CD4-positive, alpha-beta T cell treated with Interleukin-12 subunit alpha and Interleukin-12 subunit beta, for 1 hour (primary cell): ENCODE measurements at places on chromosomes 13 and 19.

GRCh38 chr13:100675661-100676129, 1.1 kb upstream of the TMTC4 start:
- DNase-seq: peak; percentile 17

GRCh38 chr19:2235381-2236063, 607 bp downstream of the PLEKHJ1 start:
- no peak for DNase-seq

GRCh38 chr19:3450796-3451411, 29.4 kb downstream of the SMIM24 start:
- DNase-seq: no peak

DNA sequence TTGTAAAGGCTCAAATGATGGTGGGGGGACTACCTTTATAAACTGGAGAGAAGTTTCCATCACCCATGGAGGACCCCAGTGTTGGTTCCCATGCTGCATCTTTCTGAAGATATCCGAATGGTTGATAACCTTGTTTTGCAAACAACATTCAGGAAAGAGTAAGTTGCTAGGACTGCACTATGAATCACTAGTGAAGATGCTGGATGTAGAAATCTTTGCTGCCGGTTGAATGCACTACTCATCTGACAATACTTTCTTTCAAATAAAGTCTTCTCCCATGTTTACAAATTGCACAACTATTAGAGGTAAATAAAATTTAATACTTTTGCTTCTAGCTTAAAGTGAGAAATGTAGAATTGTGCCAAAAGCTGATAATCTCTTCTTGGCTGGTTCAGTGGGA, 198.4 kb upstream of the SLITRK6 start:
- DNase-seq: no peak

- DNase-seq: no peak
Observed at GRCh38 chr13:60629158-60629557, 232.1 kb downstream of the TDRD3 start.

- no peak for DNase-seq
Observed at GRCh38 chr13:70623239-70623638, 515.0 kb upstream of the KLHL1 start.

DNA sequence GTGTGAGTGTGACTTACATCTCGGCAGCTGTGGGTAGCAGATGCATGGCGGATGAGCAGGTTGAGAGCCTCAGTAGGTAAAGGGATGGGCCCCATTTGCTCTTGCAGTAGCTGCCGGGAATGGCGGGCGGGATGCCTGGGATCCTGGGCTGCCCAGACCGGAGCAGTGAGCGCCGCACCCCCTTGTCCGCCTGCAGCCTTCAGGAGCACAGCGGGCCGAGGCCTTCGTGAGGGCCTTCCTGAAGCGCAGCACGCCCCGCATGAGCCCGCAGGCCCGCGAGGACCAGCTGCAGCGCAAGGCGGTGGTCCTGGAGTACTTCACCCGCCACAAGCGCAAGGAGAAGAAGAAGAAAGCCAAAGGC, 4.1 kb downstream of the POP4 start:
- peak; percentile 13 for DNase-seq

GRCh38 chr19:35055715-35056179, 14.2 kb downstream of the HPN start:
- peak; percentile 11 for DNase-seq

GRCh38 chr13:99406799-99407201, 94.5 kb upstream of the TM9SF2 start:
- no peak for DNase-seq

- no peak for DNase-seq
Observed at GRCh38 chr19:36064826-36065225, 10.1 kb downstream of the WDR62 start.

- DNase-seq: no peak
Observed at GRCh38 chr13:112981451-112981850, 12.4 kb downstream of the MCF2L start.

DNA sequence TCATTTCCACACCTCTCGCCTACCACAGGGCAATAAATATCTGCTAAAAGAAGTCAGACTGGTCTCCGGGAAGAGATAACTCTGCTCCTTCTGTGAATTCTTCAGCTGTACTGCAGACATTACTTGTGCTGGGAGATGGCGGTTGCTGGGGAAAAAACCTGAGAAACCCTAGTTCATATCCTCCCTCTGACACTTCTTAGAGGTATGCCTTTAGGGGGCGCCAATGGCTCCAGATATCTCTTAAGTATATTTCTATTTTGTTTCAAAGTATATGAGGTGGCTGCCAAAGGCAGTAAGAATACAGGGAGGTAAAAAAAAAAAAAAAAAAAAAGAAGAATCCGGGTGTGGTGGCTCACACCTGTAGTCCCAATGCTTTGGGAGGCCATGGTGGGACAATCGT, 175.2 kb downstream of the PAN3 start:
- DNase-seq: no peak

GRCh38 chr13:110014719-110015118, 228.3 kb upstream of the IRS2 start:
- DNase-seq: no peak

- no peak for DNase-seq
Observed at GRCh38 chr13:106752584-106753170, 184.7 kb upstream of the ARGLU1 start.

- no peak for DNase-seq
Observed at GRCh38 chr19:10660346-10660745, 6.2 kb downstream of the ILF3 start.

- no peak for DNase-seq
Observed at GRCh38 chr19:46452186-46452585, 19.2 kb downstream of the PNMA8A start.

- DNase-seq: peak; percentile 47
Observed at GRCh38 chr13:75482070-75482819, at the start of gene TBC1D4. Gene TBC1D4, minus strand, starts transcription at chr13:75482169. Its CDS starts 402 bp downstream, at chr13:75481767.

DNA sequence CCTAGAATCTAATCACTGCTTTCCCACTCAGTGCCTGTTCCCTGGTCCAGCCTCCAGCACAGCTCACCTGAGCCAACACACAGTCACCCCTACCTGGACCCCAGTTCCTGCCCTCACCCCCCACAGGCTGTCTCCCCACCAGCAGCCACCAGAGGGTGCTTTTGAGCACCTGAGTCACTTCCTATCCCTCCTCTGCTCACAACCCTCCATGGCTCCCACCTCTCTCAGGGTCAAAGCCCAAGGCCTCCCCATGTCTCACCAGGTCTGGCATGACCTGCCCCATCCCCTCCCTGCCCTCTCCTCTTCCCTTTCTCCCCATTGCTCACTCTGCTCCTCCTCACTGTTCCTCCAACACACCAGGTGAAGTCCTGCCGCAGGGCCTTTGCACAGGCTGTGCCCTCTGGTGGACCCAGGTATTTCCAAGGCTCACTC, 7.1 kb upstream of the DPP9 start:
- DNase-seq: peak; percentile 71

- no peak for DNase-seq
Observed at GRCh38 chr13:100484702-100485101, 103.9 kb downstream of the GGACT start.

GRCh38 chr19:39406656-39407409, at the start of gene ZFP36:
Gene ZFP36, plus strand, starts transcription at chr19:39406847. Its CDS starts 58 bp downstream, at chr19:39406905.
- DNase-seq: peak; percentile 94

DNA sequence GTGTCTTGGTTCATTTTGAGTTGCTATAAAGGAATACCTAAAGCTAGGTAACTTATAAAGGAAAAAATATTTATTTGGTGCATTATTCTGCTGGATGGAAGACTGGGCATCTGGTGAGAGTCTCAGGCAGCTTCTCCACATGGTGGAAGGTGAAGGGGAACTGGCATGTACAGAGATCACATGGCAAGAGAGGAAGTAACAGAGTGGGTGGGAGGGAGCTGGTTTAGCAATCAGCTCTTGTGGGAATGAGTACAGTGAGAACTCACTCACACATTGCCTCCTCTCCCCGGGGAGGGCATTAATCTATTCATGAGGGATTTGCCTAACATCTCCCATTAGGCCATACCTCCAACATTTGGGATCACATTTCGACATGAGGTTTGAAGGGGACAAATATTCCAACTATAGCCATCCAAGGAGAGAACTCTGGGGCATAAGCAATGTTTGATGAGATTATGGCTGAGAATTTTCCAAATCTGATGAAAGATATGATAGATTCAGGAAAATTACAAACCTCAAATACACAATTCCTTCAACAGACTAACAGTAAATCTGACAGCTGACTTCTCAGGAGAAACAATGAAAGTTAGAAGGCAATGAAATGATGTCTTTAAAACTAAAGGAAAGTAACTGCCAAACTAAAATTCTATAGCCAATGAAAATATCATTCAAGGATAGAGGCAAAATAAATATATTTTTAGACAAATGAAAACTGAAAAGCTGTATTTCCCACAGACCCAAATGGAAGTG, 52.5 kb downstream of the MTUS2 start:
- no peak for DNase-seq

- no peak for DNase-seq
Observed at GRCh38 chr13:32243695-32244094, 71.5 kb downstream of the ZAR1L start.

- no peak for DNase-seq
Observed at GRCh38 chr19:42175952-42176648, 41.4 kb downstream of the DEDD2 start.

GRCh38 chr13:41942462-41943094, 18.3 kb downstream of the VWA8 start:
- no peak for DNase-seq

DNA sequence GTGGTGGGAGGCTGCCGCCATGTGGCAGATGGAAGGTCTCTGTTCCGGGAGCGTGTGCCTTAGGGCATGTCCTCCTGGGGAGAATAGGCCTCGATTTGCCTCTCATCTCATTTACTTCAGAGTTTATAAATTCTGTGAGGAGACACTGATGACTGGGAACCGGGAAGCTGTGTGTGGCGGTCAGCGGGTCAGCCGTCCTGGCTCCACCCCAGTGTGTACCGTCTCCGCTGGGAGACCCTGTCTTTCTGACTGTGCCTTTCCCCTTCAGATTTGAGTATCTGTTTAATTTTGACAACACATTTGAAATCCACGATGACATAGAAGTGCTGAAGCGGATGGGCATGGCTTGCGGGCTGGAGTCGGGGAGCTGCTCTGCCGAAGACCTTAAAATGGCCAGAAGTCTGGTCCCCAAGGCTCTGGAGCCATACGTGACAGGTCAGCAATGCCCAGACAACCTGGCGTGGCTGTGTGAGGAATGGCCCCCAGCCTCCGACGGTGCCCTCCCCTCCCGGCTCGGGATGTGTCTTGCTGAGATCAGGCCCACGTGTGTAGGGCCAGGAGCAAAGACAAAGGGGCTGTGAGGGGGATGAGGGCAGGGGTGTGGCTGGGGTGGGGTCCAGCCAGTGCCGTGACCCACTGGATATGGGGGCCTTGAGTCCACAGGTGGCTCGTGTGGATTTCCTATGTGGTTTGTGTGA, 21.6 kb downstream of the ATP4B start:
- no peak for DNase-seq

- DNase-seq: no peak
Observed at GRCh38 chr19:48171710-48172109, 1.2 kb downstream of the ZSWIM9 start.

GRCh38 chr13:110472904-110473563, 88.5 kb downstream of the RAB20 start:
- no peak for DNase-seq

- no peak for DNase-seq
Observed at GRCh38 chr13:108779308-108779707, 149.9 kb downstream of the MYO16 start.
